Epithelial cell of alveolus of lung (primary cell): ENCODE measurements at places on chromosomes 16 and 17. TPM values are rescaled to one million over a fixed set of nuclear protein-coding genes. Genes with fewer than 3 reads are reported as not detected.

Gene SLC46A1
- 2.3 and 4.9 TPM in 2 replicates for total RNA-seq

Gene LPCAT2
- total RNA-seq = 3.8 and 11.6 TPM in 2 replicates

Gene TEKT5
- total RNA-seq = not detected in 2 replicates

Gene ZKSCAN2
- total RNA-seq = 4.0 and 5.0 TPM in 2 replicates

Gene HES7
- total RNA-seq = 0.78 and 1.4 TPM in 2 replicates

Gene PRKCB
- total RNA-seq = not detected in 2 replicates

Gene CDH5
- 3.0 and 3.6 TPM in 2 replicates for total RNA-seq

Gene EVPLL
- total RNA-seq = 0.08 TPM in 1 of 2 replicates, not detected in the other

Gene CCL14
- not detected in 2 replicates for total RNA-seq

Gene CIBAR2
- total RNA-seq = not detected in 2 replicates

Gene HOXB5
- 8.4 and 18.9 TPM in 2 replicates for total RNA-seq

Gene SOCS1
- total RNA-seq = 7.5 and 41.8 TPM in 2 replicates

Gene ITGA2B
- under 0.01 and 0.56 TPM in 2 replicates for total RNA-seq

Gene NOB1
- 41.1 and 53.9 TPM in 2 replicates for total RNA-seq

Gene LGALS9B
- not detected in 2 replicates for total RNA-seq

Gene EME1
- 1.7 and 4.5 TPM in 2 replicates for total RNA-seq
